ENCODE measurements at places on chromosomes 6 and 20.

DNA sequence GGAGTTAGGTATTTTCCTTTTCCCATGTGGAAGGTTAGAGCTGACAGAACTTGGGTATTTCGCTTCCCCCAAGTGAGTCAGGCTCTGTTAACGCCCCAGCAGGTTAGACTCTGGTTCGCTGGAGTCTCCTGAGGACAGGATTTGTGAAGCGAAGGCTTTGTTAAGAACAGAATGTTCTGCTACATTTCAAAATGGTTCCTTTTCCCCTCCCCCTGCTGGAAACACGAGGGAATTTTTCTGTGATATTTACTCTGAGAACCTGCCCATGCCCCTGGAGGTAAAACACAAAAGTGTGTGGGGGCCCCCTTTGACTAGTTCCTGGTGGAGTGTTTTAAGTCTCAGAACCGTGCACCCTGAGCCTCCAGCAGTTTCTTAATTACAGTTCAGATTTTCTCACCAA, 731.4 kb upstream of the CITED2 start:
- DNase-seq: no peak

- DNase-seq: no peak
Observed at GRCh38 chr6:12490351-12490903, 200.3 kb downstream of the EDN1 start.

GRCh38 chr6:11656491-11656890, 118.9 kb downstream of the TMEM170B start:
- DNase-seq: no peak

DNA sequence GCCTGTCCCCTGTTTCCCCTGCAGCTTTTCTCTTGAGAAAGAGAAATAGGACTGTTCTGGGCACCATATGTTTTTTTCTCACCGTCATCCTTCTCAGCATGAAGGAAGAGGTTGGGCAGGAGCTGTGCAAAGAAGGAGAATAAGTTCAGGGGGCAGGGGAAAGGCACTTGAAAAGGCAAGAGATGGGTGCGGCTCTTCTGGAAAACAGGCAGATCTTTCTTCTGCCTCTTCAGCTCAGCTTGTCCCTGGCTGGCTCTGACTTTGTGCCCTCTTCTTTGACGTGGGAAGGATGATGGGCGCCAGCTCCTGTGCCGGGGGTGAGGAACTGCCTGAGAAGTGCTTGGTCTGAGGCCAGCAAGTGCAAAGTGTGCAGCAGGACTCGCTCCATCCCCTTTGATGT, 206.5 kb downstream of the DOK5 start:
- no peak for DNase-seq

- DNase-seq: no peak
Observed at GRCh38 chr6:157709555-157709954, 113.5 kb upstream of the SNX9 start.

DNA sequence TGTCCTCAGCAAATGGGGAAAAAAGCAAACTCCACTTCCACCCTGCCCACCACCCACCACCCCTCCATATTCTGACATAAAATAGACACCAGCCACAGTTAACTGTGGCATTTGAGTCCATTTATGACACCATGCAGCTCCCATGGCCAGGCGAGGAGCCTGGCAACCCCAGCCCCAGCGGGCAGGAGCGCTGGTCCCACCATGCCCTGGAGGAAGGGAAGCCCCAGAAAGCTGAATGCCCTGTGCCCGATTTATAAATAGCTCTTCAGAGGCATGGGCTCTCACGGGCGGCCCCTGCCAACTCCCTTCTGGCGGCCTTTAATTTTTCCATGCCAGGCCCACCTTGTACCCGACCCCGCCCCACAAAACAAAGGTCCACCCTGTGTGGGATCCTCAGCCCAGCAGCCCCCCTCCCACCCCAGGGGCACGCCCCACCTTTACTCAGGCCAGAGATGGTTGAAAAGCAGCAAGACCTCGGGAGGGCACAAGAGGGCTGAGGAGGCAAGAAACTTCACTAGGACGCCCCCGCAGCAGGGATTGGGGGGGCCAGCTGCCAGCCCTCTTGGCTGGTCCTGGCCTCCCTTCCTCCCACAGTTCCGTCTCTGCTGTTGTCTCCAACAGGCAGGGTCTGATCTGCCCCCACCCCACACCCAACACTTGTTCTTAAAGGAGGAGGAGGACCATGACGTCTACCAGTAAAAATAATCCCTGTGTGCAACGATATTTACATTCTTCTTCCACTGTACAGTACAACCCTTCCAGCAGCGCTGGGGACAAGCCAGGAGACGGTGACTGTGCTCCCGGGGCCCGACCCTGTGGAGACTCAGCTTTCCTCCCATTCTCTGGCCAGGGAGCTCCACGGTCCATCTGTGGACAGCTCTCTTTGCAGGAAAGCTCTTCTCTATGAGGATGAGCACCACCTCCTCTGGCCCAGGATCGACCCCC, 115.6 kb upstream of the CDYL start:
- DNase-seq: no peak

DNA sequence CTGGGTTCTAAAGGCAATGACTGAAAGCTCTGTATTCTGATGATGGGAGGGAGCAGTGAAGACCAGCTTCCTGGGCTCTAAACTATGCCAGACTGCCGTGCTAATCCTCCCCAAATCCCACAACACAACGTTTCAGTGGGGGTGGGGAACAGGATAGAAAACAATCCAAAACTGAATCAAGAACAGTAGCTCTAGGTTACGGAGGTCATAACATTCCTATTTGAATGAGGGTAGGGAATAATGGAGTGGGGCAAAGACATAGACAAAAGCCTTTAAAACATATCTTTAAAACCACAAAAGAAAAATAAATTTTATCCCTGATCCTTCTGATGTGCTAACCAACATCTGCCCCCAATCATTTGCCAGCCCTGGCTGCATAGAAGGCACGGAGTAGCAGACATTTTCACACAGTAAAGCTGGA, 7.8 kb downstream of the USP49 start:
- no peak for DNase-seq

GRCh38 chr20:59961423-59961822, 3.2 kb downstream of the CDH26 start:
- DNase-seq: no peak

DNA sequence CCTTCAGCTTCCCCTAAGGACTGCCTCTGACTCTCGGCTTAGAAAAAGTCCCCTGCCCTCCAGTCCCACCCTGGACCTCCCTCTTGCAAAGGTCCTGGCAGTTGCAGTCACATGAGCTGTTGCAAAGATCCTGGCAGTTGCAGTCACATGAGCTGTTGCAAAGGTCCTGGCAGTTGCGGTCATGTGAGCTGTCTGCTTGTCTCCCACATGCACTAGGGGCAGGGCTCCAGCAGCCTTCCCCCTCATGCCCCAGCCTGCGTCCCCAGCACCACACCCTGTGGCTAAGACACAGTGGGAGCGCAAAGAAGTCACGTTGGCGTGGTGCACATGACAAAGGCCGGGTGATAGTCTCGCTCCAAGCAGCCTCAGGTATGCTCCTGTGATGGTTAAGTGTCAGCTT, 82.9 kb downstream of the ZNF217 start:
- no peak for DNase-seq

GRCh38 chr20:61192337-61192950, 59.6 kb upstream of the CDH4 start:
- DNase-seq: no peak

DNA sequence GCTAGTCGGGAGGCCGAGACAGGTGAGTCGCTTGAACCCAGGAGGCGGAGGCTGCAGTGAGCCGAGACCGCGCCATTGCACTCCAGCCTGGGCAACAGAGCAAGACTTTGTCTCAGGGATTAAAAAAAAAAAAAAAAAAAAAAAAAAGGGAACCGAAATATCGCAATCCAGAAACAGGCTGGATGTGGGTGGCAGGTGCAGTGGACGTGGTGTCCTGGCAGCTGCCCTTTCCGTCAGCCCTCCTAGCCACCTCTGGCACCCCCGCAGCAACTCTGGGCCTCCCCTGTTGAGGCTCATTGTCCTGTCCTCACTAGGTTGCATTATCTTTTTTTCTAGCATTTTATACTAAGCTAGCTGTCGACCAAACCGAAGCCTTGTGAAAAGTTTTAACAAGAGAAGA, 113.5 kb downstream of the DTNBP1 start:
- DNase-seq: no peak

- DNase-seq: no peak
Observed at GRCh38 chr20:58723628-58723984, 31.0 kb downstream of the NPEPL1 start.

DNA sequence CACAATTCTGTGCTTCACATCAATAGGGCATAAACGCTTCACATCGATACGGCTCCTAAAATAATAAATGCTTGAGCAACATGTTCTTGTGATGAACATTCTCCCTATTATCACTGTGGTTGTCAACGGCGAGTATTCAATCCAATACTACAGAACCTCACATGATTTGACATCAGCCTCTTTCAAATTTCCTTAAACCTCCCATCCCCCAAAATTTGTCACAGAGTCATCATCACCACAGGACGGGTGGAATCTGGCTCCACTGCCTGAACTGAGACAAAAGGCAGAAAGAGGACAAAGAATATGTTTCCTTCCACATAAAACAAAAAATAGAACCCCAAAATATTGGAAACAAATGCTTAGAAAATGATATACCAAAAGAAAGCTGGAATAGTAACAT, 7.3 kb downstream of the THEMIS start:
- peak; percentile 61 for DNase-seq

DNA sequence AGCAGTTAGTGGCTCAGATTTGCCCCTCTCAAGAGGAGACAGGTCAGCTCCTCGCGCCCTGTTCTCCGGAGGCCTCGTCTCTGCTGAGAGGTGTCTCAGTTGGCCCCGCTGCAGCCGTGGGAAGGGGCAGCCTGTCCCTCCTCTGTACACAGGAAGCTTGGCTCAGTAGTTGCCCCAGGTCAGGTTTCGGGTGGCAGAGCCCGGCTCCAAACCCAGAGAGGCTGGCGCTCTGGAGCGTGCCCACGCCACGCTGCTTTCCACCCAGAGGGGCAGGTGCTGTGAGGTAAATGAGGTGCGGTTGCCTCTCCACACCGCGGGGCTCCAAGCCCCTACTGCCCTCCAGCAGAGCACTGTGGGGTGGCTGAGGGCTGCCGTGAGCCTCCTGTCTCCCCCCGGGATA, 16.0 kb downstream of the DYNLT1 start:
- DNase-seq: no peak

DNA sequence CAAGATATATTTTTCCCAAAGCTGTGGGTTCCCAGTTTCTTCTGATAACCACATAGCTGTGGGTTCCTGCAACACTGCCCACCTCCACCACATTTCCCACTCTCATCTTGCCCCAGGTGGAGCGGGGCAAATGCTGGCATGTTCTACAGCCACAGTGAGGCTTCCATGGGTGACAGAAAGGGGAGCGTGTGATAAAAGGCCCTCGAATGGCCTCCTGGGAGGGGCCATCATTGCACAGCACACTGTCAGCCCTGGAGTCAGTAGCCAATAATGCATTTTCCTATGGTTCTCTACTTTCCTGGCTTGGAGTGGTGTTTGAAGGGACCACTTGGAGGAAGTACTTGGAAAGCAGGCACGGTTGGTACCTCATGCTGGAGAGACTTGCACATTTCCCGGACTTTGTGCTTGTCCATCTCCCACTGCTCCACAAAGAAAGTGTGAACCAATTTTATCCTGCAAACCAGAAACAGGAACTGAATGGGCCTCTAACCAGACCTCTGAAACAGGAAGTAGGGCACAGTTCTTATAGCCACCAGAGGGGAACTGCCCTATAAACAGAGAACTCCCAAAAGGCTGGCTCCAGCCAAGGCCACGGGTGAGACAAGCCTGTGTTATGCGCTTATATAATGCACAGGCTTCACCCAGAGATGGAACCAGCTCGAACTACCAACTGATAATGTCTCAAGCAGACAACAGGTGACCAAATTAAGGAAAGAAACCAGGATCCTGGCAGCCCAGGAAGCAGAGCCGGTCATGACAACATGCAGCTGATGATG, 8.6 kb downstream of the MAP3K5 start:
- no peak for DNase-seq

DNA sequence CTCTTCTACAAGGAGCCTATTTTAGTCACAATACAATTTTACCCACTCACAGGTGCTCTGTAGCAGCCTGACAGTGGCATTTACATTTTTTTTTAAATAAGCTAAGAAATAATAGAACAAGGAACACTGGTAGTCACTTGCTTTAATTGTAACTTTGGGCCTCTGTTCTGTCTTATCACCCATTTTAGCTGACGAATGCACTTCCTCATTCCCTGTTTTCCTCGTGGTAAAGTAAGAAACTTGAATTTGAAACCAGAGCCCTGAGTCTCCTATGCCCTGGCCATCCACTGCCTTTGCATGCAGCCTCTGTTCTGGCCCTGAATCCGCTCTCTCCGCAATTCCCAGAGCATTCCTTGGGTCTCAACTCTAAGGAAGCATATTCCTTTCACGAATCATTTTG, 550.6 kb downstream of the PTPRT start:
- no peak for DNase-seq

GRCh38 chr6:91606148-91606901, 1019.5 kb upstream of the MAP3K7 start:
- no peak for DNase-seq

DNA sequence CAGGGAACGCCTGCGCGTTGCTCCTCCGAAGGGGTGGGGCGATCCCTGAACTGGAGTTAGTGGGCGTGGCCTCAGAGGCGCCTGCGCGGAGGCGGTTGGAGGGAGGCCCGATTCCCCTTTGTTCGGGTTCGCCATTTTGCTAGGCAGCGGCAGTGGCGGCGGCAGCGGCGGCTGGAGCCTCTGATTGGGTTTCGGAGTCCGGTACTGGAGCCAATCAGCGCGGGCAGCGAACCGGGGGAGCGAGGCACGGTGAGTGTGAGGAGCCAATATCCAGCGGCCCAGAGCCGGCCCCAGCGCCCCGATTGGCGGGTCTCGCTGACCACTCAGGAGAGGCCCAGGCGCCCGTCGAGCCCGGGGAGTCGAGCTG, at the start of gene NFYA:
TSS of gene NFYA (plus strand) at position 139 of the 367 bp plus-strand sequence. CDS start 6,116 bp downstream, outside the sequence.
- no peak for DNase-seq

- no peak for DNase-seq
Observed at GRCh38 chr6:133957780-133958242, 4.8 kb downstream of the TBPL1 start.

Data from stimulated activated CD4-positive, alpha-beta T cell treated with anti-CD3 and anti-CD28 coated beads, Interleukin-4, amount 100 ng/mL, for 24 hours (primary cell).